ENCODE measurements at places on chromosomes 6 and 20.

GRCh38 chr6:82690283-82690682 lies 326.7 kb downstream of the TPBG start:
- DNase-seq: no peak

DNA sequence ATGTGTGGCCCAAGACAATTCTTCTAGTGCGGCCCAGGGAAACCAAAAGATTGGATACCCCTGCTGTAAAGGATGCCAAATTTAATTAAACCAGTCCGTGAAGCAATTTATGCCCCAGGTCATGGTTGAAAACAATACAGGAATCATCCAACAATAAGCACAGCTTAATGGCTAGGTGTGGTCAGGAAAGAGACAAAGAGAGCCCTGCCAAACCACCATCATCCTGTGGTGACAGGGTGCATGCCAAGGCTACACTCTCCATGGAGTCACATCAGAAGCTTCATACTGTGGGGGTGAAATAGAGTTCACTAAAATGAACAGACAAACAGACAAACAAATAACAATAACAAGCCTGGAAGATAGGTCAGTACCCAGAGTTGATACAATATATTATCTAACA lies 62.7 kb downstream of the DZANK1 start:
- DNase-seq: no peak

DNA sequence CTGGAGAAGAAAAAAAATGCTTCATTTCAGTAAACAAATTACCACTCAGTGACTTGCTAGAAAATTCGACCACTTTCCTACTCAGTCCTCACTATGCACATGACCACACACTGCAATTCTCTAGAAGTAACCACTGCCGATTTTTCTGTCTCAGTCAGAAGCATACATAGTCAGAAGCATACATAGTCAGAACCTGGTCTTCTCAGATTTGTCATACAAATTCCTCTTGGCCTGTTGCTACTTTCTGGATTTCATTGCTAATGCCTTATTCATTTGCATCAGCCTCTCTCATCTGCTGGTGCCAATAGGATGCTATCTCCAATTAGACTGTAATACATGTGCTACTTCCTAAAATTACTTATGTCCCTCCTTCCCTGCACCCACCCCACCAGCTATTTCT lies 10.2 kb upstream of the KIF16B start:
- DNase-seq: no peak

- DNase-seq: no peak
Measured at GRCh38 chr6:13681305-13682061, 30.2 kb downstream of the RANBP9 start.

GRCh38 chr6:28864326-28864923 lies 59.4 kb downstream of the TRIM27 start:
- DNase-seq: no peak

All from NCI-H2171 (cell line).